ENCODE measurements at places on chromosomes 5 and 9. TPM values are rescaled to one million over a fixed set of nuclear protein-coding genes. Genes with fewer than 3 reads are reported as not detected.

- no peak overlapping the region for H3K27ac ChIP-seq
- no peaks in the 10 kb centered on the region for H3K4me1 ChIP-seq
- peak; percentile 57 for DNase-seq
- no peaks in the 10 kb centered on the region for H3K36me3 ChIP-seq
- no peak overlapping the region for H3K4me3 ChIP-seq
Observed at GRCh38 chr9:20941174-20941690, 90.2 kb downstream of the HACD4 start.

- H3K4me3 ChIP-seq, result peak overlapping the region; percentile 74
- H3K36me3 ChIP-seq, result no peaks in the 10 kb centered on the region
- peaks cover 7% of the 10 kb centered on the region for H3K4me1 ChIP-seq
- no peak for DNase-seq
- peak overlapping the region; percentile 71 for H3K27ac ChIP-seq
Observed at GRCh38 chr9:504921-505740, 290.5 kb downstream of the DOCK8 start.

DDX4 gene
- not detected for total RNA-seq

KIAA1958 gene
- total RNA-seq, result 9.0 TPM

- H3K36me3 ChIP-seq, result peaks cover 23% of the 10 kb centered on the region
- H3K27ac ChIP-seq, result peak overlapping the region; percentile 96
- no peaks in the 10 kb centered on the region for H3K4me1 ChIP-seq
- H3K27me3 ChIP-seq, result no peaks in the 10 kb centered on the region
Observed at GRCh38 chr5:138574744-138575193, 432 bp downstream of the HSPA9 start.

ARL14EPL gene
- not detected for total RNA-seq

ANKH gene
- total RNA-seq, result 81.8 TPM

ENC1 gene
- total RNA-seq, result 26.6 TPM

NR3C1 gene
- 13.0 TPM for total RNA-seq

DNA sequence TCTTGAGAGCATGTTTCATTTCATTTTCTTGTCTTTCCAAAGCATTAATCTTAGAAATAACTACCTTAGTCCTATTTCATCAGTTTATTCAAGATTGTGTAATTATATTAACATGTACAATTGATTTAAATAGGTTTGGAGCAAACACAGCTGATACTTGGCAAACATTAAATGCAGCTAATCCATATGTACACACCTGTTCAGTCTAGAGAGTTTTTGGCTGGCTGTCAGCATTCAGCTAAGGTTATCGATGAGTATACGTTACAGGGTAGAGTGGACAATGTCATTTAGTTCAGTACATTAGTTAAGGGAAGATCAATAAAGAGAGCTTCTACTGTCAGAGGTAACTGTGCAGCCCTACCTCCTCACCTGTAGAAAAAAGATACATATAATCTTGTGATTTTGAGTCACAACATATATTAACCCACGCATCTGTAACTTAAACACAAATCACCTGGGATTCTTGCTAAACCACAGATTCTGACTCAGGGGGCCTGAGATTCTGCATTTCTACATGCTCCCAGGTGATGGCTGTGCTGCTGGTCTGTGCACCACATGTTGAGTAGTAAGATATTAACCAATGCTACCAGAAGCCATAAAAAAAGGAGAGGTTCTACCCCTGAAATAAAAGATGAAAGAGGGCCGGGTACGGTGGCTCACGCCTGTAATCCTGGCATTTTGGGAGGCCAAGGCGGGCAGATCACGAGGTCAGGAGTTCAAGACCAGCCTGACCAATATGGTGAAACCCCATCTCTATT, 34.1 kb upstream of the PCA3 start:
- DNase-seq, result no peak
- no peak overlapping the region for H3K27ac ChIP-seq
- no peaks in the 10 kb centered on the region for H3K27me3 ChIP-seq
- no peaks in the 10 kb centered on the region for H3K36me3 ChIP-seq
- no peak overlapping the region for H3K4me3 ChIP-seq

DNA sequence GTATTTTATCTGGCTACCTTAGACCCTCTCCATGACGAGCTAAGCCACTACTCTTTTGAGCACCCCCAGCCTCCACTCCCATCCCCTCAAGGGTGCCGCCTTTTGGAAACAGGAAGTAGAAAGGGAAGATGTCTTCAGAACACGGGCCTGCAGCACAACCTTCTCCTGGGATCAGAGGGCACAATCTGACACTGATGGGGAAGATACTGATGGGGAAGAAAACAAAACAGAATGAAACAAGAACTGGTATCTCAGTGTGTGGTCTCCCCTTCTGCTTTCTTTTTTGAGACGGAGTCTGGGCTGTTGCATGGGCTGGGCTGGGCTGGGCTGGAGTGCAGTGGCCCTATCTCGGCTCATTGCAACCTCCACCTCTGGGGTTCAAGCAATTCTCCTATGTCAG, 539.7 kb upstream of the DAP start:
- H3K36me3 ChIP-seq, result no peaks in the 10 kb centered on the region
- no peaks in the 10 kb centered on the region for H3K4me1 ChIP-seq
- H3K4me3 ChIP-seq, result no peak overlapping the region
- no peak for DNase-seq
- H3K27me3 ChIP-seq, result no peaks in the 10 kb centered on the region

GRCh38 chr5:10500669-10501068, 59.0 kb downstream of the ROPN1L start:
- no peaks in the 10 kb centered on the region for H3K4me1 ChIP-seq
- no peak overlapping the region for H3K4me3 ChIP-seq
- H3K27ac ChIP-seq, result no peak overlapping the region
- H3K36me3 ChIP-seq, result no peaks in the 10 kb centered on the region
- no peak for DNase-seq
- no peaks in the 10 kb centered on the region for H3K27me3 ChIP-seq

DNA sequence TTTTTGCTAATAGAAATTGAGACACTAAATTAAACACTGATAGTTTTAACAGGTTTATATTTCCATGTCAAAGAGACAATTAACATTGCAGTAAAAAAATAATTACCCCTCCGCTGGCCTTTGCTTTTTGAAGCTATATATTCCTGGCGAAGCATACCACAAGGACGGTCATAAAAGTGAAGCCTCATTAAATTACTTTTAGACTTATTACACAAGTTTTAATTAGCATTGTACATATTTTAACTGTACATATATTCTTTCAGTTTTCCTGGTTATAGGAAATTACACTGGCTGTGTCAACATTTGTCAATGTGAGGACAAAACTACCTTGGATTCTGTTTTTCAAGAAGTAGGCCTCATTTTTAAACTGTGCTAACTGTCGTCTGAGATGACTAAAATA, 1.2 kb downstream of the CDKN2A start:
- no peak overlapping the region for H3K4me3 ChIP-seq
- H3K27ac ChIP-seq, result no peak overlapping the region
- no peak for DNase-seq
- H3K27me3 ChIP-seq, result peaks cover 18% of the 10 kb centered on the region

- H3K27ac ChIP-seq, result no peak overlapping the region
- no peak for DNase-seq
- H3K4me3 ChIP-seq, result no peak overlapping the region
- H3K27me3 ChIP-seq, result no peaks in the 10 kb centered on the region
- H3K36me3 ChIP-seq, result no peaks in the 10 kb centered on the region
- H3K4me1 ChIP-seq, result no peaks in the 10 kb centered on the region
Observed at GRCh38 chr9:137721899-137722298, 103.1 kb downstream of the EHMT1 start.

DNA sequence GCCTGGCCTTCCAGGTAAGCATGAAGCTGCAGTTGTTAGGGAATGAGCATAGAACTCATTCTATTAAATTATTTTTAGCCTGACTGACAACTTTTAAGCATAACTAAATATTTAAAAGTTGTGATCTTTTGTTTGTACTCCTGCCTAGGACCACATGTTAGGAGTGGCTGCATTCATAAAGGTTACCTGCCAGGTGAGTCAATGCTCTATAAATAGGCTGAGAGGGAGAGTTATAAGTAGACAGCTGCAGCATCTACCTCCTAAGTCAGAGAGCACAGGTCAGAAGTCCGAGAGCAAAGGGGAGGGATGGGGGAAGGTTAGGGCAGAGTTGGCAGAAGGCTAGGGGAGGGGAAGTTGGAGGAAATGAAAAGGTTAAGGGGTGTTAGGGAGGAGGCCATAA, 292.4 kb upstream of the TLE4 start:
- no peak overlapping the region for H3K27ac ChIP-seq
- H3K4me1 ChIP-seq, result no peaks in the 10 kb centered on the region
- no peak overlapping the region for H3K4me3 ChIP-seq

- H3K36me3 ChIP-seq, result no peaks in the 10 kb centered on the region
- H3K27me3 ChIP-seq, result no peaks in the 10 kb centered on the region
- no peak overlapping the region for H3K27ac ChIP-seq
- H3K4me1 ChIP-seq, result no peaks in the 10 kb centered on the region
- DNase-seq, result no peak
Observed at GRCh38 chr9:13244181-13244580, 35.3 kb downstream of the MPDZ start.

- DNase-seq, result no peak
- H3K4me1 ChIP-seq, result peaks cover 40% of the 10 kb centered on the region
- no peaks in the 10 kb centered on the region for H3K36me3 ChIP-seq
Observed at GRCh38 chr9:113525831-113526230, 62.3 kb downstream of the RGS3 start.

- no peaks in the 10 kb centered on the region for H3K27me3 ChIP-seq
- H3K36me3 ChIP-seq, result no peaks in the 10 kb centered on the region
- H3K4me1 ChIP-seq, result no peaks in the 10 kb centered on the region
- no peak overlapping the region for H3K27ac ChIP-seq
Observed at GRCh38 chr5:72166070-72166979, 59.0 kb downstream of the MAP1B start.

GRCh38 chr9:16526380-16526779, 344.1 kb downstream of the BNC2 start:
- DNase-seq, result no peak
- H3K27ac ChIP-seq, result no peak overlapping the region
- no peaks in the 10 kb centered on the region for H3K36me3 ChIP-seq
- H3K27me3 ChIP-seq, result no peaks in the 10 kb centered on the region
- no peaks in the 10 kb centered on the region for H3K4me1 ChIP-seq

GRCh38 chr9:95433096-95433819, 83.5 kb downstream of the PTCH1 start:
- H3K27ac ChIP-seq, result no peak overlapping the region
- no peak overlapping the region for H3K4me3 ChIP-seq
- no peak for DNase-seq
- H3K27me3 ChIP-seq, result no peaks in the 10 kb centered on the region

TRPM6 gene
- 44.1 TPM for total RNA-seq

SLC6A18 gene
- total RNA-seq, result 0.27 TPM

- H3K27me3 ChIP-seq, result no peaks in the 10 kb centered on the region
- H3K27ac ChIP-seq, result no peak overlapping the region
- no peak overlapping the region for H3K4me3 ChIP-seq
- DNase-seq, result no peak
Observed at GRCh38 chr9:33439731-33440130, 7.7 kb downstream of the AQP3 start.

CCDC171 gene
- 2.3 TPM for total RNA-seq

DNA sequence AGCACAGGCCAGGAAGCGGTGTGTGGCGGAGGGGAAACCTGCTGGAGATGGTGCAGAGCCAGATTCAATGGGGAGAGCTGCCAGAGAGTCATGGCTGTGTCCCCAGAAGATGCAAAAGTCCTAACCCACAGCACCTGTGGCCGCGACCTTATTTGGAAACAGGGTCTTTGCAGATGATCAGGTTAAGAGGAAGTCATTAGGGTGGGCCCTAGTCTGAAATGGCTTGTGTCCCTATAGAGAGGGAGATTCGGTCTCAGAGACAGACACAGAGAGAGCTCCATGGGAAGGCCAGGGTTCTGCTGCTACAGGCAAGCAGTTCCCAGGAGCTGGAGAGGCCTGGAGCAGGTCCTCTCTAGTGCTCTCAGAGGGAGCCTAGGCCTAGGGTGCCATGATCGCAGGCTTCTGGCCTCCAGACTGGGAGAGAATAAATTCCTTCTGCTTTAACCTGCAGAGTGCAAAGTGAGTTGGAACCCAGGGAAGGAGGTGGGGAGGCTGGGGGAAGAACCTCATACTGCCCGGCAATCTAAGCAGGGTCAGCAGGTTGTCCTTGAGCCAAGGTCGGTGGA, 1.9 kb upstream of the LPCAT1 start:
- no peaks in the 10 kb centered on the region for H3K27me3 ChIP-seq
- no peaks in the 10 kb centered on the region for H3K4me1 ChIP-seq
- H3K4me3 ChIP-seq, result no peak overlapping the region
- no peak overlapping the region for H3K27ac ChIP-seq

DNA sequence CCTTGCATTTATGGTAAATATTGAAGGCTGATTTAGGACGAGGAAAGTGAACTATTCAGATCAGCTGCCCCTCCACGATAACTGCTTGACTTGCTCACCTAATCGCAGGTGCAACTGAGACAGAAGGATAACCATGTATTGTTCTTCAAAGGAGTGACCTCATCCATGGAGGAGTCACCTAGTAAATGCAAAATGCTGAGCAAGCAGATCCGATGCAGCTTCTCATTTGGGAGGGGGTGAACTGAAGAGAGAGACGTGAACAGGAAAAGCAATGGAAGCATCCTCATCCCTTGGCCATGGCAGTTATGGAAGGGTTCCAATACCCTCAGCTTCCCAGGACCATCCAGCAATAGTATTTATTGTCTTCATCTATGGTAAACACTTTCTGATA, 47.5 kb downstream of the RASGRF2 start:
- H3K27ac ChIP-seq, result peak overlapping the region; percentile 0
- no peak for DNase-seq
- no peaks in the 10 kb centered on the region for H3K27me3 ChIP-seq
- H3K4me1 ChIP-seq, result no peaks in the 10 kb centered on the region
- H3K4me3 ChIP-seq, result no peak overlapping the region

VCAN gene
- 9.8 TPM for total RNA-seq

GRCh38 chr5:122130152-122130551, 806 bp downstream of the ZNF474 start:
- no peaks in the 10 kb centered on the region for H3K27me3 ChIP-seq
- H3K36me3 ChIP-seq, result no peaks in the 10 kb centered on the region
- H3K4me3 ChIP-seq, result no peak overlapping the region

SHROOM1 gene
- total RNA-seq, result 36.9 TPM

RBM22 gene
- 40.0 TPM for total RNA-seq

DNA sequence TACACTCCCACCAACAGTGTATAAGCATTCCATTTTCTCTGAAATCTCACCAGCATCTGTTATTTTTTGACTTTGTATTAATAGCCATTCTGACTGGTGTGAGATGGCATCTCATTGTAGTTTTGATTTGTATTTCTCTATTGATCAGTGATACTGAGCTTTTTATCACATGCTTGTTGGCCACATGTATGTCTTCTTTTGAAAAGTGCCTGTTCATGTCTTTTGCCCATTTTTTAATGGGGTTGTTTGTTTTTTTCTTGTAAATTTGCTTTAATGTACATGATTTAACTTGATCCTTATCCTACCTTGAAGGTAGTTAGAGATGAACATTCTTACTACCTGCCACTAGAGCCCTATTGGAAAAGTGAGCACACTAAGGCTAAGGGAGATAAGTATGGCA, 151.2 kb upstream of the KIF2A start:
- H3K27me3 ChIP-seq, result no peaks in the 10 kb centered on the region
- no peaks in the 10 kb centered on the region for H3K36me3 ChIP-seq
- no peaks in the 10 kb centered on the region for H3K4me1 ChIP-seq
- H3K4me3 ChIP-seq, result no peak overlapping the region

SNX30 gene
- total RNA-seq, result 30.3 TPM

- H3K27me3 ChIP-seq, result peaks cover 14% of the 10 kb centered on the region
- DNase-seq, result peak; percentile 26
- no peaks in the 10 kb centered on the region for H3K36me3 ChIP-seq
- H3K4me1 ChIP-seq, result no peaks in the 10 kb centered on the region
Observed at GRCh38 chr9:132169672-132170392, 8.0 kb downstream of the NTNG2 start.

GRCh38 chr5:95401626-95402025, 10.5 kb downstream of the FAM81B start:
- H3K27me3 ChIP-seq, result no peaks in the 10 kb centered on the region
- H3K36me3 ChIP-seq, result no peaks in the 10 kb centered on the region
- DNase-seq, result no peak
